ENCODE measurements at places on chromosomes 5 and 9.

DNA sequence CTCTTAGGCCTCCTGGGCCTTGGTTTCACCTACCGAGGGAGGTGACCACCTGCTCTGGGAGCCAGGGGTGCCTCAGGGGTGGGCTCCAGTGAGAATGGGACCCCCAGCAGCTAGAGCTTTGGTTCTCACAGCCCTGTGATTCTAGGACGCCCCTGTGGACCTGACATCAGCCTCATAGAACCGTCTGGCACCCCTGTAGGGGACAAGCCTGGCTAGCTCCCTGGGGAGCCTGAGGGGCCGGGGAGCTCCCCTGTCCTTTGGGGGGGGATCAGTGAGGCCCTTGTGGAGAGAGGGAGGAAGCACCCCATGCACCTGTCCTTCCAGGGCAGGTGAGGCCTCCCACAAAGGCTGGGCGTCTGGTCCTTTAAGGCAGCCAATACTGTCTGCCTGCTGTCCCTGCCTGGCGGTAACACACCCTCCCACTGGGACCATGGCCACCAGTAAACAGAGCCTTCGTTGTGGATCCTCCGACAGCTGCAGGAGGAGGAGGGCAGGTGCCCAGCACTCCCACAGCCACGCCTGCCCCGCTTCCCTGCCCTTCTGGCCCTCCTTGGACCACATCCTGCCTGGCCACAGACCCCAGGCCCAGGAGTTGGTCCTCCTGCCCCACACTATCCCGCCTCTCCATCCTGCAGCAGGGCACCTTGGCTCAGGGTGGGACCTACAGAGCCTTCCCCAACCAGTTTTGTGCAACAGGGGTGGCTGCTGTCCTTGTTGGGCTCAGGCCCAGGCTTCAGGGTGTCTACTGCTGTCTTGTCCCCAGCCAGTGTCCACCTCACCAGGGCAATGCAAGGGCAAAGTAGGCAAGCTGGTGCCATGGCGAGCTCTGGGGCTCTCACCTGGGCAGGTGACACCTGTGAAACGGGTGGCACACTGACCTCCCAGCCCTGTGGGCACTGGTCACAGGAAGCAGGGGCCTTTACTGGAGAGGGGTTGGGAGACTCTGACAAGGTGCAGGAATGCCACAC is 3.0 kb upstream of the TUBB4B start:
- DNase-seq: peak; percentile 83

GRCh38 chr5:65986796-65987195 is 60.4 kb downstream of the ERBIN start:
- DNase-seq: no peak

- no peak for DNase-seq
Observed at GRCh38 chr5:126137891-126138280, 285.3 kb upstream of the GRAMD2B start.

GRCh38 chr5:117177302-117177701 is 602.7 kb upstream of the SEMA6A start:
- DNase-seq: no peak

- DNase-seq: no peak
Observed at GRCh38 chr9:128523199-128523925, 18.8 kb downstream of the GLE1 start.

GRCh38 chr9:94999832-95000231 is 273.3 kb downstream of the AOPEP start:
- DNase-seq: no peak

DNA sequence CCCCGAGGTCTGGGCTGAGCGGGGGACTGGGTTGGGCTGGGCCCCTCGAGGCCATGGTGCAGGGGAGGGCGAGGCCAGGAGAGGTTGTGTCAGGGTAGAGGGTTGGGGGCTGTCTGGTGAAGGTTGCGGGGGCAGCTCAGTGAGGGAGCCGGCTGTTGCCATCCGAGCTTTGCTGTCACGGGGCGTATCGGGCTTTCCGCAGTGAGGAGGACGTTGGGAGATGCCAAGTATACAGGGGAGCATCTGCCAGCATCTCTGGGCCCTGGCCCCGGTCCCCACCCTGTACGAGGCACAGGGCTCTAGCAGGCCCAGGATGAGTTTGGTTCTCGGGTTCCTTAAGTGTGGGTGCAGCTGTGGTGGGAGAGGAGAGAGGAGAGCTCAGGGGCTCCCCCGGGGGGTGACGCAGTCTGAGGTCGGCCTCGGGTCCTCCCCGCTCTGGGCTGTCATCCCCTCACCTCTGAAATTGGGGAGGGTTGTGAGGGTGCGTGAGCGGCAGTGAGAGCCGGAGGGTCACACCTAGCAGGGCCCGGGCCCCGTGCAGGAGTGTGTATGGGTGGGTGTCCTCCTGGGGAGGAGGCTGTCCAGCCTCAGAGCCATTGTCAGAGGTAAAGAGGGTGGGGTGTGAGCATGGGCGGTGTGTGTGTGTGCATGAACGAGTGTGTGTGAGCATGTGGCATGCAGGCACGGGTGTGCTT is 87.3 kb downstream of the COL5A1 start:
- DNase-seq: no peak

DNA sequence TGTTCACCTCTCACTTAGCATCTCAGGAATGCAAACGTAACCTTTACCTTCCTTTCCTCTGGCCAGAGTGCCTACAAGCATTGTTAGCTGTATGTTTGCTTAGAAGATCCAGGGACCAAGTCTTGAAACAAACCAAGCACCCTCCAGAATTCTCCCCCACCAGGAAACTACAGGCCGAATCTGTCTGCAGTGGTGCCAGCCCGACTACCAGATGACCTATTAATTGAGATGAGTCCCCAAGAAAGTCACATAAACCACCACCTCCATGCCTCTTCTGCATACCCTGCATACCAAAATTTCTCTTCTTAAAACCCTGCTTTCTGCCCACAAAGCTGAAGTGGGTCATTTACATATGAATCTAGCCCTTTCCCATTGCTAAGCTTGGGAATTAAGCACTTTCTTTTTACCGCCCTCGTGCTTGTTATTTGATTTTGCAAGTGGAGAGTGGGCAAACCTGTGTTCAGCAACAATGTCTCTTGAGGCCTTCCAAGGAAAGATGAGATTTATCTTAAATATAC is 1239.1 kb downstream of the CDH12 start:
- DNase-seq: no peak

DNA sequence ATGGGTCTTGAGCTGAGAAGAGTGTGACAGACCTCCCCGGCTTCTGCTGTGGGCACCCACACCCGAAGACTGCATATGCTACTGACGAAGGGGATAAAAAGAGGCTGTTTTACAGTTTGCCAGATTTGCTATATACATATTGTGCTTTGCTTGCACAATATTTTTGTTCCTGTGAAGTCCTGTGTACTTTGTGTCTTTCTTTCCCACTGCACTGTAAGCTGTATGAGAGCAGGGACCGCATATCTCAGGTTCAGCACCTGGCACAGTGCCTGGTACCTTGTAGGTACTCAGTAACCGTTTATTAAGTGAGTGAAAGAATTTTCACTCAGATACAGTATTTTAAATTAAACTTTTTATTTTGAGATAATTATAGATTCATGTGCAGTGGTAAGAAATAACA is 8.2 kb upstream of the GARNL3 start:
- DNase-seq: no peak

DNA sequence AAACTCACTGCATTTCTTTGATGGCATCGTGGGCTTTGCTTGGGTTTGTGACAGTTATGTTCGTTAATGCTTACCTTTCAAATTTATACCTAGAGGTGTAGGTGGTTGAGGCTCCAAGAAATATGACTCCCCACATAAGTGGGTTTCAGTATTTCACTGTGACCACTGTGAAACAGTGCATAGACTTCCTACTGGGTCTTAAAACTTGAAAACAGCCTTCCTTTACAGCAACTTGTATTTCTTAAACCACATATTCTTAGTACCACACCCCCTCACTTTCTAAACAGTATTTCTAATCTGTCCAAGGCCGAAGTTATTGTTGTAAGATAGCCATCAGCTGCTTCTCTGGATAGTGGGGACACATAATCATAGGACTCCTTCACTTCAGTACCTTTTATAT is 48.3 kb downstream of the TMEFF1 start:
- DNase-seq: no peak

GRCh38 chr5:164355267-164355830 is 849.9 kb downstream of the MAT2B start:
- DNase-seq: no peak

- no peak for DNase-seq
Observed at GRCh38 chr5:155103146-155103545, 89.6 kb downstream of the KIF4B start.

- peak; percentile 14 for DNase-seq
Observed at GRCh38 chr9:127081250-127082185, 40.9 kb downstream of the ANGPTL2 start.

DNA sequence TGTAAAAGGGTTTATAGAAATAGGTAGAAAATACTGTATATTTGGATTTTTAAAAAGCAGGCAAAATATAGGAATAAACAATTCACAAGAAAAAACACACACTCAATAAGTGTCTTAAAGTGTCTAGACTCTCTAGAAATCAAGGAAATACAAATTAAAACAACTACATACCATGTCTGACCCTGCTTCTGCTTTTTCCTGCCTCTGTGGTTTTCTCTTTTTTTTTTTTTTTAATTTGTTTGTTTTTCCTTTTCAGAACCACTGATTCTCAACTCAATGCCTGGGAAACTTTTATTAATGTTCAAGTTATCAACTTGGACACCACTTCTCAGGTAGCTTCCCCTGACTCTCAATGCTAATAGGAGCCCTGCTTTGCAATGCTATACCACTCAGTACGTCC is 25.5 kb upstream of the TAS2R1 start:
- DNase-seq: no peak

- DNase-seq: peak; percentile 83
Observed at GRCh38 chr5:174503461-174504265, 220.7 kb upstream of the MSX2 start.

GRCh38 chr9:98214811-98215210 is 22.4 kb upstream of the CORO2A start:
- DNase-seq: no peak

DNA sequence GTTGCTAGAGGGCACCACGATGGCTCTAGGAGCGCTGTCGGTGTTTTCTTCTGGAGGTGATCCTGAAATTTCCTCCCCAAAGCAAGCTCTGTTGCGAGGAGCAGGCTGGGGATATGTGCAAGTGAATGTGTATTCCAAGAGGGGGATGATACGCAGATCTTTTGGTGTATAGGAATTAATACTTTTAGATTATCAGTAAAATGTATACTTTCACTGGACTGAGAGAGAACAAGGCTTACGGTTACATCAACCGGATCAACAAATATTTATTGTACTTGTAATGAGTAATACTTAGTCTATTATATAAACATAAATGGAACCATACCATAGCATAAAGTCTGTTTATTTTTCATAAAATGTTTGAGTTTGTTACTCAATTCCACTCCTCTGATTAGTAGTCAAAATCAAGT is 632 bp upstream of the PRKAA1 start:
- no peak for DNase-seq

- DNase-seq: no peak
Observed at GRCh38 chr5:170333161-170333910, 35.8 kb upstream of the LCP2 start.

DNA sequence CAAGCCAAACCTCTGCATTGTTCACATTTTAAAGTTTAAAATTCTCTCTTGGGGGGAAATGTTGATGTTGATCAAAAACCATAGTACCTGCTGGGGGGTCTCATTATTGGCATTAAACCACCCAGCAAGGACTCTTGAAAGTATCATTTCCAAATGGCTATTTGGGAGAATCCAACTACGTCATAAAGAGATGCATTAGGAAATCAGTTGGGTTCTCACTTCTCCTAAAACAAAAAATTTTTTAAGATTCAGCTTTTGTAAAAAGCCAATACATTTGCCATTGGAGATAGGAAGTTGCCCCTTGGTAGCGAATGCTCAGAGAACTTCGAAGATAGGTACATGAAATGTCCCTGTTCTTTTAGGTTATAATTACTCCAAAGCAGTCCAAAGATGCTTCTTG is 96.4 kb downstream of the GNAQ start:
- DNase-seq: no peak

- peak; percentile 82 for DNase-seq
Observed at GRCh38 chr9:22008717-22009505, at the start of gene CDKN2B. Gene CDKN2B, minus strand, starts transcription at chr9:22009305. Its CDS starts 352 bp downstream, at chr9:22008953.

GRCh38 chr9:38318759-38319495 is 73.6 kb upstream of the ALDH1B1 start:
- DNase-seq: no peak

- DNase-seq: no peak
Observed at GRCh38 chr5:143957455-143957854, 145.5 kb downstream of the HMHB1 start.

- no peak for DNase-seq
Observed at GRCh38 chr5:68200288-68200687, 15.3 kb upstream of the PIK3R1 start.

GRCh38 chr5:103424453-103425205 is 138.0 kb downstream of the NUDT12 start:
- DNase-seq: no peak

DNA sequence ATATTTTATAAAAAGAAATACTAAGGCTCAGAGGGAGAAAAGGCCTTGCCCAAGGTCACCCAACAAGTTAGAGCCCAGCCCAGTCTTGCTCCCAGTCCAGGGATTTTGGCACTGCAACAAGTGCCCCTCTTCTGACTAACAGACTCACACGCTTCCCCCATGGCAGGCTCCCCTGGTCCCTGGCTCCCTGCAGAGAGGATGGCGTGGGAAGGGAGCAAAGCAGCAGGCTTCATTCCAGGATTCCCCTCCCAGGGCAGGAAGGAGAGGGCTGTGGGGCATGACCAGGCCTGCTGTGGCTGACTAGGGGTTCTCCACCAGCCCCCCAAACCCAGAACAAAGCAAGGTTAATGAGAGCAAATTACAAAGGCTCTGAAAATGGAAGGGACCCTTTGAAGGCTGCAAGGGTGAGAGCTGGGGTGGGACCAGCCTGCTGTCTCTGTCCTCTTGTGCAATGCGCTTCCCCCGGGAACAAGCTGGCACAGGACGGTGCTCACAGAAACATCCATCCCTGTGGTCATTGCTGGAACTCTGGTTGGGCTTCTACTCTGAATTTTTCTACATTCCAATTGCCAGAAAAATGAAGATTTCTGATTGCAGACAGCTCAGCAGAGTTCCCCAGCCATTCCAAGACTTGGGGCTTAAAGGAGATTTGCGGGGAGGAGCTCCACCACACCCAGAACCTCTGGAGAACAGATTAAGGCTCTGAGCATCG is 37.1 kb upstream of the FAT2 start:
- DNase-seq: no peak

DNA sequence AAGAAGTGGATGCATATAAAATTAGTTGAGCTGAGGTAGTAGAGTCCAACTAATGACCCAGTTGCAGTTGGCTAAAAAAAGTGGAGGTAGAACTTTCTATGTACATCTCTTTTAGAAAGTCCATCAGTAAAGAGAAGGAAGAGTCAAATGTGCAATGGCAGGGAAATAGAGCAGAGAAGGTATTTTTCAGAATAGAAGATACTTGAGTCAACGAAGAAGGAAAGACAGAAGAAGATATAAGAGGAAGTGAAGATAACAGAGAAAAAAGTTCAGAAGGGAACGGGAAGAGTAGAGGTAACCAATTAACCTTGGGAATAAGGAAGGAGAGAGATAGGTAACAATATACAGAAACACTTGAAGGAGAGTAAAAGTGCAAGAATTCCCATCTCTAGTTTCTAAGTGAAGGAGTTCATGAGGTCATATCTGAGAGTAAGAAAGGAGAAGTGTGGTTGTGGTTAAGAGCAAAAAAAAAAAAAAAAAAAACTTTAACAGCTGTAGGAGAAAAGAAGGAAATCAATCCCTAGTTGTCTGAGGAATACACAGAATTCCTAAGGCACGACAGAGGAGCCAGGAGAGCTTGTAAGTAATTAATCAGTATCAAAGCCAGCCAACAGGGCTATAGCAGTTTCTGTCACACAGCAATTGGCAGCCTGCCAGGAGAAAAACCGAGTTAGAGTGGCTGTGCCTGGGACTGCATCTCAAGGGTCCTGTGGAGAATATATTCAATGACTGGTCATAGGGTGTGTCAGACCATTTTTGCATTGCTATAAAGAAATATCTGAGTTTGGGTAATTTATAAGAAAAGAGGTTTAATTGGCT is 61.0 kb downstream of the ARL15 start:
- peak; percentile 51 for DNase-seq

GRCh38 chr5:122723606-122724352 is 51.1 kb upstream of the SNX2 start:
- no peak for DNase-seq

Data from Peyer's patch (tissue), 4 donors.